ENCODE measurements at places on chromosomes 3 and 15.
A peak's percentile ranks its signal among the peaks of the same experiment; 100 is the strongest.

DNA sequence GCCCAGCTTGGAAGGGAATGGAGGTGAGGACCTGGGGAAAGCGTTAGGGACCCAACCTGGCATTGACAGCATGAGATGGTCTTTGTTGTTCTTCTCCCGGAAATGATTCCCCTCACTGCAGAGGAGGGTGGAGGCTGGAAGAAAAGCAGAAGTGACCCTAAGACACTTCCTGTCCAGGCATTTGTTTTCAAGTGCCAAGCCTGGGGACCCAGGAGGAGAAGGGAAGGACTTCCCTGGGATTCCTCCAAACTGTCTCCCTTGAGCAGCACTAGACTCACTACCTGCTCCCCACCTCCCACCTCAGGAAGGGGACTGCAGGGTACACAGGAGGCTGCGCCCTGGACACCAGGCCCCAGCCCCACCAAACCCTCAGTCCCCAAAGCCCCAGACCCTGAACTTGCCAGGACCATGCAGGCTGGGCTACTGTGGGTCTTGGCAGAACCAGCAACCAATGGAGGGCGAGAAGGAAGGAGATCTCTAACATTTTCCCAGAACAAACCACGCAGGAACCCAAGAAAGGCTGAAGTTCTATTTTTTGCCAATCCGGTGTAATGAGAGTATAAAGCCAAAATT, 9.8 kb upstream of the VIPR1 start:
- no peak for DNase-seq

- DNase-seq: peak; percentile 58
Measured at GRCh38 chr15:99732124-99732750, 1.0 kb downstream of the LYSMD4 start.

- DNase-seq: no peak
Measured at GRCh38 chr3:45241206-45241605, 15.1 kb upstream of the TMEM158 start.

- no peak for DNase-seq
Measured at GRCh38 chr3:72271923-72272322, 487.0 kb upstream of the PROK2 start.

- no peak for DNase-seq
Measured at GRCh38 chr3:19190602-19191001, 42.3 kb downstream of the KCNH8 start.

DNA sequence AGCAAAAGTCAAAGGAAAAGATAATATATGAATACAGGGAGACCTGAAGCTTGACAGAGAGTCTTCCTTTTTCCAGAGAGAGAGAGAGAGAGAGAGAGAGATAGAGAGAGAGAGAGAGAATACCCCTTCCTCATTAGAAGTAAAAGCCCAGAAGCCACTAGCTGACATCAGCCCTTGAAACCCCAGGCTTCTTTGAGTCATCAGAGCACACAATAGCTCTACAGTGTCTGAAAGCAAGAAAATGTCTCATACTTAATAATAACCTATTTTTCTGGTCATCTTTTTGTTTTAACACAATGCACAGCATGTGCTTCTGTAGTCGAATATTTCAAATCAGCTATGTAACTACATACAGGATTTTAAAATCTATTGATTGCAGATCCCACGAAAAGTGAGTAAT, 109.2 kb upstream of the NANOGP8 start:
- DNase-seq: no peak

DNA sequence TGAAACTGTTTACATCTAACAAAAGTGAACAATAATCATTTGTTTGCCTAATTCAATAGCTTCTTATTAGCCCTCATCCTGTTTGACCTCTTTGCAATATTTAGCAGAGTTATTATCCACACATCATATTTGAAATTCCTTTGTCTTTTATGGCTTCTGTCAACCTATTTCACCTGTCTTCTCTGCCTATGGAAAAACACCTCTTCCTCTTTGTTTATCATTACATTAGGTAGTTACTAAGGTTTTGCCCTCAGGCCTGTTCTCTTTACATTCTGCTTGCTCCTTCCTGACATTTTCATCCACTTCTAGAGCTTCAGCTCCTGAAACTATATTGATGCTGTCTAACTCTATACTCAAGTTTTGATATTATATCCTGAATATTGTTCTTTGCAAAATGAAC, 183.0 kb downstream of the SUCNR1 start:
- DNase-seq: no peak

DNA sequence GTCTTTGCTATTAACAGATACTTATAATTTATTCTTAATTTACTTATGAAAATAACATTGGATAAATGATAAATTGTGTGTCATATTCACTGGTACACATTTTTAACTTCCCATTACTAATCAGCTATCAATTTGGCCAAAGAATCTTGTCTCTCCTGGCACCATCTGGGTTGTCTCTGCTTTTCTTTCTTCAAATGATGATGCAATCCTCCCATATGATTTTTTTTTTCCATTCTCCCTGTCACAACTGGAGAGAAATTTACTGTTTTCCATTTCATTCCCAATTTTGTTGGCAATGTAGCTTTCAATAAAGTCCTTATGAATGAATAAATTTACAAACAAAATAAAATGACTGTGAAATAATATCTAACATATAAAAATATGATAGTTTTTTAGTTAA, 743.7 kb upstream of the EPHA6 start:
- no peak for DNase-seq

DNA sequence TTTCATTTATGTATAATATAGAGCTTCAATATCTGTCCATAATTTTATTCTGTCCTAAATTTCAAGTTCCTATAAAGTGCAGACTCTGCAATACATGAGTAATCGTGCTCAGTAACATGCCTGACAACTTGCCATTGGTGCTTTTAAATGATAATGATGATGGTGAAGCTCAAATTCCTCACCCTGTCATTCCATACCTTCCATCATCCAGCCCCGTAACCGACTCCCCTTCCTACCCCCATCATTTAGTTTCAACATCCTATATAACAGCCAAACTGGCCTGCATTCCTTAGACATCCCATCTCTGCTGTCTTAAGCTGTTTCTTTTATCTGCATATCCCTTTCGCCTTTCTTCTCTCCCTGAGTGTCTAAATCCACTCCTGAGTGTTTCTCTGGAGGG, 67.2 kb upstream of the DLG1 start:
- DNase-seq: no peak

DNA sequence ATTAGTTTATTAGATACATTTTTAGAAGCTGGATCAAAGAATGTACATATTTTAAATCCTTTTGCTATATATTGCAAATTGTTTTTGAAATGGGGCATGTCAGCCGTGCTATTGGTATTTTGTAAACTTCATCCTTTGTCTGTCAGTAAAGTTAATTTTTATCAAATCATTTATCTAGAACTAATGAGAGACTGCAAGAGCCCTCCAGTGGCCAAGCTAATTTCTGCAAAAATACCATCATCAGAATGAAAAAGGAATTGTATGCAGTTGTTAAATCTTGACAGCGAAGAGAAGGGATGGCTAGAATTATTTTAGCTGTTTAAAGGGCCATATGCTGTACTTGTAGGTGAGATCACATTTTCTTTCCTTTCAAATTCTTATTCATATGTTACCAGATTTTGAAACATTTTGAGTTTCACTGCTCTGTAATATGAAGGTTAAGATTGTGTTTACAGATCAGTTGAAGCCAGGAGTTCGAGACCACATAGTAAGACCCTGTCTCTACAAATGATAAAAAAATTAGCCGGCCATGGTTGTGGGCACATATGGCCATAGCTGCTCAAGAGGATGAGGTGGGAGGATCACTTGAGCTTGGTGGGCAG, 8.1 kb upstream of the CLDN11 start:
- DNase-seq: peak; percentile 32

DNA sequence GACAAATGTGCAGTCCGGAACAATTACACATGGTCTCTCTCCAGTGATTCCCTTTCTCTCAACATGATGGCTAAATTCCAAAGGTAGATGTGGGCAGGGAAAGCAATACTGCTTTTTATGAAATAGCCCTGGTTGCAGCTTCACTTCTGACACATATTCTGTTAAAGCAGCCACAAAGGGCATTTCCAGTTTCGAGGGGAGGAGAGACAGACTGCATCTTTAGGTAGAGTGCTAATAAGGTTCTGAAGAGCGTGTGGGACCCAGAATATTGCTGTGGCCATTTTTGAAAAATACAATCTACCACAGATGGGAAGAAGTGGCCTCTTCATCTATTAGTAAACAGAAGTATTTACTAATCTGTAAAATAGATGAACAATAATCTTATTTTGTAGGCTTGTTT, 139.3 kb upstream of the PEX5L start:
- DNase-seq: no peak

- no peak for DNase-seq
Measured at GRCh38 chr3:40437889-40438288, 19.2 kb upstream of the RPL14 start.

GRCh38 chr3:179921500-179921899, 115.2 kb downstream of the PEX5L start:
- DNase-seq: no peak

DNA sequence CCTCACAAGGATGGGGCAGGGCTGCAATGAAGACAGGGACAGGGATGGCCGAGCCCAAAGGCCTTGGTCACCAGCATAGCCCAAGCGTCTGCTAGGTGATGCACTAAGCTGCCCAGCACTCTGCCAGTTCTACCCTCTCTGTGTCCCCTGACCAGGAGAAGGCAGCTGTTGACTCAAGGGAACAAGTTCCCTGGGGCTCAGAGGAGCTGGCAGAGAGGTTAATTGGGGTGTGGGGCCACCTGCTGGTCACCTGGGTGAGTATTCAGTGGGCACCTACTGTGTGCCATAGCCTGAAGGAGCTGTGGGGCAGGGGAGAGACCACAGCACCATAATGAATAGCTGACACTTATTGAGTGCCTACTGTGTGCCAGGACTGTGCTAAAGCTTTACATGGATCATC, 22.0 kb upstream of the DOCK3 start:
- no peak for DNase-seq

- DNase-seq: no peak
Measured at GRCh38 chr15:86885616-86886015, 805.9 kb downstream of the AGBL1 start.

DNA sequence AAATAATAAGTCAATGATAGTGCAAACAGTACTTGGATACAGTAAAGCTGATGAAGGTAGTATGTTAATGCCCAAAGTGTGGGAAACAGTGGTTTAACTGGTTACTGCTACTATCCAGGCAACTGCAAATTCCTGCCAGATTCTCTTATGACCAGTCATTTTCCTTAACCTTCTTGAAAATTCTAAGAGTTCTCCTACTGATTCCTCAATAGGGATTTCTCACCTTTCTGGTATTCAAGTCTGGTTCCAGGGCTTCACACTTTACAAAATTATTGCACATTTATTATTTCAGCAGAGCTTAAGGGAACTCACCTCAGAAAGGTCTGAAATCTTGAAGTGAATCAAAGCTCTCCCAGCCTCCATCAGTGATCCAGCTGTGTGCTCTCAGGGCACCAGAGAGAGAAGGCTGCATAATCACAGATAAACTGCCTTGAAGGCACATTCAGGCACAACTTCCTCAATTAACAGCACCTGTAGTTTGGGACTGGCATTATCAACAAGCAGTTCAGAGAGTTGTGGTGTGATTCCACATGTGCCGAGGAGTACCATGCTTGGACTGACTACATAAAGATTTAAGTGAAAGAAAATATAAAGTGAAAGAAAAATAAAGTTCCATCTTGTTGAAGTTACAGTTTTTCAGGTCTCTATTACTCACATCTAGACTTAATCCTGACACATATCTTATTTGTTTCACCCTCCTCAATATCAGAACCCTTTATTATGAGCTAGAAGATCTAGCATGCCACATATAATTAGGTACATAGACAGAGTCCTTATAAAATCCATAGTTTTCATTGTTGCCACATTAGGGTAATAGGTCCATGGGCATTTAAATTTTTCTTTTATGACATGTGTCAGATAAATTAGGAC, 59.5 kb upstream of the TIPARP start:
- DNase-seq: peak; percentile 15

DNA sequence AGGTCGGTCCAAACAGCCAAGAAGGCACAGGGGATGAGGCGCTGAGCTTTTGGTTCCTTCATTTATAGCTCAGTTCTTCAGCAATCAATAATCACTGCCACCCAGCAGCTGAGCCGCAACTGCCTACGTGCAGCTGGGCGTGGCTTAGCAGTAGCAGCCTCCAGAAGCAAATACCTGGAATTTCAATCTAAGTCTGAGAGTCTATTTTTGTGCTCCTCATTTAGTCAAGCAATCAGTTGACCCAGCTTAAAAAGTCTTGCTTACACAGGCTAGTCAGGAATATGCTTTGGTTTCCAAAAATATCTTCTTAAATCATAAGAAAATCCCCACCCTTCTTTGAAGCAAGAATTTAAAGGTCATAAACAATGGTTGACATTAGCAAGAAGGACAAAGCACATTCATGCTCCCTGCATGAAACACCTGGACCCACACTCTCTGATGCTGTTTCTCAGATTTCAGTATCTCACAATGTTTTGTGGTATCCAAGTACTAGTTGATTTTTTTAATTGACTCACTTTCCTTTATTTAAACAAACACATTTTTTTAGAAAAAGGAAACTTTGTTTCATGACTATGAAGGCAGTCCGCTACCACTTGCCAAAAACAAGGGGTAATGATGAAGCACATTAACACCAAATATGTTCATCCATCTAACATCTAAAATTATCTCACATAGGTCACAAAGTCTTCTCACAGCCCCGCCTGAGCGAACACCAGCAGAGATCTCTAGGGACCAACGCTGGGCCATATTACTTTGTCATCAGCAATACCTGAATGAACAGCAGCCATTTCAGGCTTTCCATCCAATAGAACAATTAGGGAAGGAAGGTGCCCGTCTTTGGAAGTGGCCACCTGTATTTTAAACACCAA, 106.1 kb downstream of the OXNAD1 start:
- DNase-seq: no peak

DNA sequence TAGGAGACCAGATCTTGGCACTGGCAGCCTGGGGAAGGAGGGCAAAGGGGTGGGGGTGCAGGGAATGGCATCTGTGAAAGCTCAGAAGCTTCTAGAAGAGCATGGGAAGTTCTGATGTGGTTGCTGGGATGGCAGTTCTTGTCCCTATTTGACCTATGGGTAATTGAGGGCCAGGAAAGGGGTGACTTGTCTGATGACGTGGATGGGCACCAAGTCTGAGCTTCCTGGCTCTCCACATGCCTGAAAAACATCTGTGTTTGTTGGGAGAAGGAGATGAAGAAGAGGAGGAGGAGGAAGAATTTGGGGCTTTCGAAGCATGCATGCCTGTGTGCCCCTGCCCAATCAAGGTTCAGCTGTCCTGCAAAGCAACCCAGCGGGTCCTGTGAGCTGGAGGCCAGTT, 158.8 kb downstream of the SMAD6 start:
- no peak for DNase-seq

GRCh38 chr3:1010228-1010627, 82.6 kb upstream of the CNTN6 start:
- DNase-seq: no peak

DNA sequence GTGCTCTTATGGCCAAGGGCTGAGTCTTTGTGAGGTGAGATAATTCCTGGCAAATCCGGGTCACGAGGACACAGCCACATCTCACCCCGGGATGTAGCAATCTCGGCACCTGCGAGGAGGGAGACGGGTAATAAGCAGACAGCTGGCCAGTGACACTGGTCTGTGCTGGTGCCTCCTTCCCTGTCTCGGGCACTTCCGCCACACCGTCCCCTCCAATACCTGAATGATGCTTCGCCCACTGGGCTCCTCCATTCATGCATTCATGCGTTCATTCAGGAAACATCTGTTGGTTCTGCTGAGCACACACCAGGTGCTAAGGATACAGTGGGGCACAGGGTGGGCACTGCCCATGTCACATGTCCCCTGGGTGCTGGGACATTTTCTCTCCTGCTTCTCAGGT, 60.1 kb downstream of the ATP10A start:
- no peak for DNase-seq
